ENCODE measurements at places on chromosomes 2 and 18.

DNA sequence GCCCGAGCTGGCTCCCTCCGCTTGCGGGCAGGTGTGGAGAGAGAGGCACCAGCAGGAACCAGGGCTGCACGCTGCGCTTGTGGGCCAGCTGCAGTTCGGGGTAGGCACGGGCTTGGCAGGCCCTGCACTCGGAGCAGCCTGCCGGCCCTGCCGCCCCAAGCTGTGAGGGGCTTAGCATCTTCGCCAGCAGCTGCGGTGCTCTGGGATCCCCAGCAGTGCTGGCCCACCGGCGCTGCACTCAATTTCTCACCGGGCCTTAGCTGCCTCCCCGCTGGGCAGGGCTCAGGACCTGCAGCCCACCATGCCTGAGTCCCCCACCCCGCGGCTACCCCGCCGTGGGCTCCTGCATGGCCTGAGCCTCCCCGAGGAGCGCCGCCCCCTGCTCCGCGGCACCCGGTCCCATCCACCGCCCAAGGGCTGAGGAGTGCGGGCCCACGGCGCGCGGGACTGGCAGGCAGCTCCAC lies 434.4 kb upstream of the RGPD4 start:
- no peak for DNase-seq

DNA sequence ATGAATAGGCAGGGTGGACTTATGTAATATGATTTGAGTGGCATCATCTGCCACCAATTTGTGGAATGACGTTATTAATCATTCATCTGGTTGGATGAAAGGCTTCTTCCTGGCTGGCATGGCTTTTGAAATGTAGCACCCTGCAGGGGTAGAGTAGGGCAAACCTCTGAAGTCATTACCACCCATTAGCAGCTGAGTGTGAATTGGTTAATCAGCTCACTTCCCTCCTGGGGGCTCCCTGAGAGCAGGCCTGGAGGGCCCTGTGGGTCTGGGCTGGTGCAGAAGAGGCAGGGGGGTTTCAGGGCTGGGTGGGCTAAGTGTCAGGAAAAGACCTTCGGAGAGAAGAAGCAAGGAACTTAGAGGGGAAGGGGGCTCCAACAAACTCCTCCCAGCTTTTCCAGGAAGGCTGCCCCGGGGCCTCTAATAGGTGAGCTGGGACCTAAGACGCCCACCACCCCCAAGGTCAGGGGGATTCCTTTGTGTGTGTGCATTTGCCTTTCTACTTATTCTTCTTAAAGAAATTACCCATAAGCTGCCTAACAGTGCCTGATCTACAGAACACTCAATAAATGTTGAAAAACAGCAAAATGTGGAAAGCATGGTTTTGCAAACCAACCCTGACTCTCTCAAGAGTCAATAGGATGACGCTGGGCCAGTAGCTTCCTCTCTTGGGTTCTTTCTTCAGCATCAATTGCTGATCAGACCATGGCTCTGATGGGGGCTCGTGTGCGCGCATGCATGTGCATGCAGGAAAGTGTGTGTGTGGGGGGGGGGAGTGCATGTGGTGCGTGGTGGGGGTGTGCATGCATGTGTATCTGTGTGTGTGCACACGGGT lies 49.7 kb upstream of the ZNF516 start:
- no peak for DNase-seq

DNA sequence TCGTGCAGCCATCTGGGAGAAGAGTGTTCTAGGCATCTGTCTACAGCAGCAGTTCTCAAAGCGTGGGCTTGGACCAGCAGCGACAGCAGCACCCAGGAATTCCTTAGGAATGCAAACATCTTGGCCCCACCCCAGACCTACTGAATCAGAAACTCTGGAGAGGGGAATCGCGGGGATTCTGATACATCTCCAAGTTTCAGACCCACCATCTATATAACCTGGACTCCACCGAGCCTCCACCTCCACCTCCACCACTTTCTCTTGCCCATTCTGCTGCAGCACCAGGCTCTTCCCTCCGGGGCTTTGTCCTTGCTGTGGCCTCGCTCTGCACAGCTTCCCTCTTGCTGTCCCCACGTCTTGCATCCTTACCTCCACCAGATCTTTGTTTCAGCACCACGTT lies 256.4 kb downstream of the BCL2 start:
- DNase-seq: no peak

DNA sequence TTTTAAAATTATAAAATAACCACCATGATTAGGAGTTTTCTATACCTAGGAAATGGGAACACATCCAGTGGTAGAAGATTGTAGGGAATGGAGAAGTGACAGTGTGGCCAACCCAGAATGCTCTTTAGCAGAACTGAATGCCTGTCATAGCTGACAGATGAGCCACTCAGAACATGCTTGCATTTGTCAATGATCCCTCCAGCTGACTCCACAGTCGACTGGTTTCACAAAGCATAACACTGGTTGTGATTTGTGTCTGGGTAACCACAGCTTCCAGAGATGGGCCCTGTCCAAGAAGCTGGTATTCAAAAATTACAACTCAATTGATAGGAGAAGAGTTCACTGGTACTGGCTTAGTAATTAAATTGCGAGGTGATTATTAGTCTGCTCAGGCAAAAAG lies 9.0 kb upstream of the CTIF start:
- DNase-seq: peak; percentile 40

- no peak for DNase-seq
These were observed 304.7 kb downstream of the TCF4 start for GRCh38 chr18:55283309-55283708.

DNA sequence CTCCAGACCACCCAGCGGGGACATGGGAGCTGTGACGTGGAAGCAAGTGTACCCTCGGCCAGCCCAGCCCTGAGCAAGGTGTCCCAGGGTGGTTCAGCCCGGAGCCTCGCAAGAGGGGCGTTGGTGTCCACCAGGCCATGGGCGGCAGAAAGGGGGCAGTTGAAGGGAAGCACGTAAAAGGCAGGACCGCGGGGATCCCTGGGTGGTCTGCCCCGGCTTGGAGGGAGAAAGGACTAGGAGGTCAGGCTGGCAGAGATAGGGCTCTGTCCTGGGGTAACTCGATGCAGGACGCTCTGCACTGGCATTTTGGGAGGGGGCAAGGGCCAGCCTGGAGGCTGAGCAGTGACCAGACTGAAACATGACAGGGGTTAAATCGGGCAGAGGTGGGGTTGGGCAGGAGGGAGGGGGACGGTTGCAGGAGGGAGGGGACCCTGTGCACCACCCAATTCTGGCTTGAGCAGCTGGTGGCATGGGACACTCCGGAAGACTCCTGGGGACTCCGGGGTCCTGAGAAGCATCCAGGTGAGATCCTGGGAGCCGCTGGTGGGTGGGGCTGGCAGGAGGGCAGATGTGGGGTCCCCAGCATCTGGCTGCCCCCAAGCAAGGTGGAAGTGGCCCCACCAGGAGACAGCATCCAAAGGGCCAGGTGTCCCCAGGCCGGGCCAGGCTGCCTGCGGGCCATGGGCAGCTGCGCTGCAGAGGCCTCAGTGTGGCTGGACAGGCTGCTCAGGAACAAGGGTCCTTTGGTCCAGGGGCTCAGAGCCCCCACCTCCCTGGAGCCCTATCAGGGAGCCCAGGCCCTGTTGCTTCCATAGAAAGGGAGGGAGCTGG lies 46.8 kb upstream of the GPC1 start:
- DNase-seq: no peak

- DNase-seq: no peak
These were observed 178.3 kb upstream of the DSEL start for GRCh38 chr18:67694787-67695186.

GRCh38 chr2:128424406-128425171 lies 105.9 kb upstream of the HS6ST1 start:
- no peak for DNase-seq

DNA sequence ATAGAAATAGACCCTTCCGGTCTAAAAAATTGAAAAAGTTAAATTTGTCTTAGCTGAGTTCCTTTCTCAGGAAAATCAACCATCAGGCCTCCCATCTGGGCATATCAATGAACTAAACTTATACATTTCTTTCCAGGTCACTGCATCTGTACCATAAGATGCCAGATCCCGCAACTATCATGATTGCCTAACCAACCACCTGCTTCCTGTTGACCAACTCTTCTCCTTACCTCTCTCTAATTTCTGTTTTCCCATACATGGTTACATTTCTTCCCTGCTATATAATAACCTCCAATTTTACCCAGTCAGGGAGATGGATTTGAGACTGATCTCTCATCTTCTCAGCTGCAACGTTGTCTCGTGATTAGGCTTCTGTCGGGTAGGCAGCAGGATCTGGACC lies 228.7 kb downstream of the FSIP2 start:
- DNase-seq: no peak

GRCh38 chr2:146994246-146994645 lies 850.6 kb upstream of the ACVR2A start:
- DNase-seq: no peak

Measured in 8988T (cell line).